ENCODE measurements at places on chromosomes 7 and 10. TPM values are rescaled to one million over a fixed set of nuclear protein-coding genes. Genes with fewer than 3 reads are reported as not detected.

The IFIT1B gene
- not detected for total RNA-seq

The MRC1 gene
- total RNA-seq, result not detected

The ZNF853 gene
- total RNA-seq, result 0.60 TPM

The SLC29A4 gene
- 0.48 TPM for total RNA-seq

The SPDYE16 gene
- 0.53 TPM for total RNA-seq

The SEPTIN14 gene
- total RNA-seq, result not detected

The ZNF438 gene
- total RNA-seq, result 2.9 TPM

The ZNF239 gene
- 0.93 TPM for total RNA-seq

The VPS41 gene
- total RNA-seq, result 51.7 TPM

The PHYH gene
- total RNA-seq, result 9.8 TPM

The GRID2IP gene
- total RNA-seq, result not detected

The NPC1L1 gene
- total RNA-seq, result not detected

The DUS4L gene
- 8.3 TPM for total RNA-seq

The C10orf95 gene
- 0.41 TPM for total RNA-seq

The MLXIPL gene
- not detected for total RNA-seq

The ZNF503 gene
- not detected for total RNA-seq

The ZPBP gene
- total RNA-seq, result not detected

The TMEM106B gene
- 40.3 TPM for total RNA-seq

The MAGI2 gene
- not detected for total RNA-seq

The NPY gene
- not detected for total RNA-seq

The CALML5 gene
- total RNA-seq, result not detected

The UPK3B gene
- total RNA-seq, result 1.2 TPM

The SVOPL gene
- 2.1 TPM for total RNA-seq

The MYL7 gene
- not detected for total RNA-seq

The WDR37 gene
- total RNA-seq, result 36.2 TPM

The AS3MT gene
- total RNA-seq, result 0.58 TPM

The PRRT4 gene
- 0.55 TPM for total RNA-seq

The CACNB2 gene
- total RNA-seq, result not detected

The RAMP3 gene
- total RNA-seq, result not detected

The LOXL4 gene
- total RNA-seq, result not detected

The BTBD16 gene
- total RNA-seq, result not detected
